ENCODE measurements at places on chromosomes 5 and 9.

DNA sequence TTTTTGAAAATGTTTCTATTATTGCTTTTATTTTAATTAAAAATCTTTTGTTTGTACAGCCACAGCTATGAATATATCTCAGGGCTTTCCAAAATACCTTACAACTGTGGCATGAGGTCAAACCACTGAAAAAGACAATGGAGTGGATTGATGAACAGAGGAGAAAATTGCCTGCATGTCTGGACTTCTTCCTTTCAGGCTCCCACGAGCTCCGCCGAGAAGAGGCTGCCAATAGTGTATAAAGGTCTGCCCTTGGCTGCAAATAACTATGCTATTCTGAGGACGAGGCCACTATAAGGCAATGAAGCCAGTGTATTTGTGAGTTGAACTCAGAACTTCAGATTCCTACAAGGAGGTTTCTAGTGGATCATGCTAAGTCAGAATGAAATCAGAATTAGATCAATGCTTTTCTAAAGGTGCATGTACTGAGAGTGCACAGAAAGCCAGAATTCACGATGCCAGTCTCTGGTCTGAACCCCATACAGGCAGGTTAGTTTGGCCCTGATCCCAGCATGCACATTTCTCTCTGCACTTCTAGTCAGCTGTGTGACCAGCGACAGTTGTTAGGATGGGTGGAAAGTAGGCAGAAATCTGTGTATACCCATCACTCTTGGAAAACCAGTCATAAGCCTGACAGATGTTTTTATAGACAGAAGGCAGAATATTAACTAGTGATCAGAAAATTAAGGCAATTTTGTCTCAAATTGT lies 42.7 kb upstream of the PLPP1 start:
- no peak for DNase-seq

- no peak for DNase-seq
Measured at GRCh38 chr9:129998491-129999140, 44.4 kb downstream of the FNBP1 start.

GRCh38 chr5:935510-936084 lies 42.9 kb downstream of the TRIP13 start:
- DNase-seq, result no peak

- DNase-seq, result no peak
Measured at GRCh38 chr5:140221697-140222223, 46.8 kb downstream of the CYSTM1 start.

GRCh38 chr9:38338342-38339018 lies 54.0 kb upstream of the ALDH1B1 start:
- no peak for DNase-seq

DNA sequence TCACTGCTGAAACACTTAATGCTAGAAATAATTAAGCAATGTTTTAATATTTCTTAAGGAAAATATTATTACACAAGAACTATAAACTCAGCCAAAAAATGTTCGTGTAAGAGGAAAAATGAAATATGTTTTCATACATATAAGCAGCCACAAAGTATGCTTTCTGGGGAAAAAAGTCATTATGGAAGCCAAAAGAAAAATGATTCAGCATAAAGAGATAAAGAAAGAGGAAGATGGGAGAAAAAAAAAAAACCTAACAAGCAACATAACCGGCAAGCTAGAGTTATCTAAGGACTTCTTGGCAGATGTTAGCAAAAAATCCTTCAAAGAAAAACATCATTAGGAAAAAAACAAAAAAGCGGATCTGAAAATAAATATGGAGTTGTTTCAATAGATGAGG lies 179.1 kb downstream of the MUSK start:
- peak; percentile 53 for DNase-seq

DNA sequence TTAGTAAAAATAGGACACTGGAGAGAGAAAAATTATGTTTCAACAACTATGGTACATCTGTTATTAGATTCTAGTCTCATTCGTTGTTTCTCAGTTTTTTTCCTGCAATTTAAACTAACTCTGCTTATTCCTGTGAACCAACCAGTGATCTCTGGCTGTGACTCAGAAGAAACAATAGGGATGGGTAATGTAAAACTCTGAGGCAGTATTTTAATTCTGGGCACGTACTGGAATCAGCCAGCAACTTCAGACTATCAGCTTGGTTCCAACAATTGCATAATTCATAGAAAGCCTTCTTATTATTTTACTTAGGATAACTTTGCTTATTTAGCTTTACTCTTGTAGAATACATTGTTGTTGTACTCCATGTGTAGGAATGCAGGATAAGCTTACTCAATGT lies 28.8 kb downstream of the MLLT3 start:
- DNase-seq, result no peak

DNA sequence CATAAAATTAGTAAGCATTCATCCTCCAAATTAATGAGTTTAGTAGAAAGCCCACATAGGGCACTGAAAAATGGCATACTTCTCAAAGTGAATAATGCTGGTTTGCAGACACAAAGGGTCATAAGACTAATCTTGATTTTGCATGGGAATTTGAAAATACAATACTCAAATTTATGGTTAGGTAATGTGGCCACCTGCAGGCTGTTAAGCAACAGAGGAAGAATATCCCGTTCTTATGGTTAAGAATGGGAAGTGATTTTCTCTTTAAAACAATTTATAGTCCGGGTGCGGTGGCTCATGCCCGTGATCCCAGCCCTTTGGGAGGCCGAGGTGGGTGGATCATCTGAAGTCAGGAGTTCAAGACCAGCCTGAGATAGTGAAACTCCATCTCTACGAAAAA lies 9.4 kb upstream of the PLCXD3 start:
- no peak for DNase-seq

- no peak for DNase-seq
Measured at GRCh38 chr5:161064781-161065180, 212.8 kb upstream of the ATP10B start.

- no peak for DNase-seq
Measured at GRCh38 chr5:142864290-142865260, 94.4 kb downstream of the ARHGAP26 start.

DNA sequence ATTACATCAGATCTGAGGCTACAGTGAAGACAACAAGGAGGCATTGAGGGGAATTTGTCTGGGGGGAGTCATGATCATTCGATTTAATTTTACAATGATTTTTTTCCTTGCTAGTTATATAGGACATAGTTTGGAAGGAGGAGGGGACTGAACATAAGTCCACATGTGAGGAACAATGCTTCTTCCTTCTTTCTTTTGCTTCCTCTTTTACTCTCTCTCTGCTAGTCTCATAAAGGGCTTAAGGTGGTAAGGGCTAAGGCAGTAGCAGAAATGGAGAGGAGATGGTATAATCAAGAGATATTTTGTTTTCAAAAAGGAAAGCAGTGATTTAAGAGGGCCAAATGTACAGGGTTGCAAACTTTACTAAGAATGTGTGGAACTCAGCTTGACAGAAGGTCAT lies 64.3 kb downstream of the GRIN3A start:
- DNase-seq, result no peak

Measured in hematopoietic multipotent progenitor cell treated with erythropoietin and hydrocortisone succinate and interleukin-3 and kit ligand, for 6 days (in vitro differentiated cells).